ENCODE measurements at places on chromosomes 6 and 20.

DNA sequence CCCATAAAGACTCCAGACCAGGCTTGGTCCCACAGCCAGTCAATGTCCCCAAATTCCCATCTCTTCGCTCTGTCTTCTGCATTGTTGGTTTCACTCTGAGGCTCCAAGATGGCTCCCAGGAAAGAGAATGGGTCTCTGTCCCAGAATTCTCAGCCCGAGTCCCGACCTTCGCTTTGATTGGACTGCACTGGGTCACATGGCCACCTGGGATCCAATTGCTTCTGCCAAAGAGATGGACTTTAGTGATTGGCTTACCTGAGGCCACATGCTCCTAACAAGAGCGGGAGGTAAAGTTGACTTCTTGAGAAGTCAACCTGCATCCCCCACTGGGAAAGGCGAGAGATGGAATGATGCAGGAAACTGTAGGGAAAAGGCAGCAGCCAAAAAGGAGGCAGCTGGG, 104.7 kb upstream of the PMEPA1 start:
- DNase-seq, result no peak

GRCh38 chr20:4794846-4795245, 73.1 kb downstream of the PRND start:
- DNase-seq, result no peak

- no peak for DNase-seq
Observed at GRCh38 chr6:125157725-125158124, 4.2 kb downstream of the TPD52L1 start.

DNA sequence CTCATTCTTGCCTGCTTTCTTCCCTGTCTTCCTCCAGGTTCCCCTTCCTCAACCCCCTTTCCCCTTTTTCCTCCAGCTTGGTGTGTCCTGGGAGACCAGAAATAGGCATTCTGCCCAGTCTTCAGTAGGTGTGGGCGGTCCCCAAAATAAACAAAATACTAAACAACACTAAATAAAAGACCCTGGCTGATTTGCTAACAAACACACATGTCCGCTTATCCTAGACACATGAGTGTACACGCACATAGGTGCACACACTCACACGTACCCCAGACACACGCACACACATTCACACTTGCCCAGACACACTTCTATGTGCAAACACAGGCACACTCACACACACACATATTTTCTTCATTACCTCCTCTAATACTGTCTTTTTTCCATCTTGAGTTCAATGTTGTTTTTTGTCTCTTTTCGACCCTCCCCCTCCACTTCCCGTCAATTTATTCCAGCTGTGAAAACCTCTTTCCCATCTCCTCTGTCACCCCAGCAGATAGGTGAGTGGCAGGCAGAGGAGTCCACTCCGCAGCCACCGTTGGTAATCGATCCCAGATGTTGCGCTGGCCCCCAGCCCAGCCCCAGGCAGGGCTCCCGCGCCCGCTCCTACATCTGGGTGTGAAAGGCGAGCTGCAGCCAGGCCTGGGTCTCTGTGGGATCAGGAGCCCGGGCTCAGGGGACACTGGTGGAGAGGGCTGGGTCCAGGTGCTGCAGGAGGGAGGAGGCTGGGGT, 56.9 kb upstream of the FOXP4 start:
- no peak for DNase-seq

- DNase-seq, result no peak
Observed at GRCh38 chr6:41288030-41288753, 1.7 kb upstream of the TREM1 start.

DNA sequence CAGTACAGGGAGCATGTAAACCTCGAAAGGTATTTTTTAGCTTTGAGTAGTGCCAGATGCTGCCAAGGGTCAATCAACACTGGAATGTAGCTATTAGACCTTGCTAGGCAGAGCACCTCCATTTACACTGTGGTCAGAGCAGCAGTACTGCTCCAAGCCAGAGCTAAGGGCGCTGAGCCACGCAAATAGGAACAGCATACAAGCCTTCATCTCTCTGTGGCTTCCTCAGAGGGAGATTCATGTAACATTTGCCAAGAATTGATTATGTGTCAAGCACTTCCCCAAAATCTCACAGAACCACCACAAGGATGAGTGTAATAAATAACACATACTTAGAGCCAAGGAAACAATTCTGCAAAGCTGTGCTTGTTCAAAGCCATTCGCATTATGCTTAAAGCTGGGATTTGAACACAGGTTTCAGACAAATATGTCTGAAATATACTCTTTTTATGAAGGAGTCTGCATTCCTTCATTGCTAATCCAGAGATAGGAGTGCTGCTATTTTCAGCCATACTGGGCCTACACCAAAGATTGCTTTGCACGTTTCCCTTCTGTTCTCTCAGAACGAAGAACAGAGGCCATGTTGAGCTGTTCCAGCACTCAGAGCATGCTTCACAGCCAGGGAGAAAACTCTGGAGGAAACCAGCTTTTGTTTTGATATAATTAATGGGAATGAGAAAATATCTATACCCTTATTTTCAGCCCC, 97.7 kb downstream of the SLC16A10 start:
- no peak for DNase-seq

DNA sequence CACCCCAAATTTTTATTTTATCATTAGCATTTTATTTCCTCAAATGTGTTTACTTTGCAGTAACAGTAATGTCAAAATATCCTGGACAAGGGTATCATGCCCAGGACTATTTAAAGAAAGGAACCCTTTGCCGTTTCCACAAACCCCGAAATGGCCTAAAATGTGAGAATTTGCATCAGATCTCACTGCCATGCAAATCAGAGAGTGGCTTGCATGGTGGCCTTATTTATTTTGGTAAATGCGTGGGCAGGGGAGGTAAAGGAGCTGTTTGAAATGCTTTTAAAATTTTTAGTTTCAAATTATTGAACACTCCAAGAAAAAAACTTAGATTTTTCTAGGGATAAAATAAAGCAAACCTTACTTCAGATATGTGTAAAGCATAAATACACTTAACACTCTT, 43.8 kb downstream of the ADAT2 start:
- no peak for DNase-seq

DNA sequence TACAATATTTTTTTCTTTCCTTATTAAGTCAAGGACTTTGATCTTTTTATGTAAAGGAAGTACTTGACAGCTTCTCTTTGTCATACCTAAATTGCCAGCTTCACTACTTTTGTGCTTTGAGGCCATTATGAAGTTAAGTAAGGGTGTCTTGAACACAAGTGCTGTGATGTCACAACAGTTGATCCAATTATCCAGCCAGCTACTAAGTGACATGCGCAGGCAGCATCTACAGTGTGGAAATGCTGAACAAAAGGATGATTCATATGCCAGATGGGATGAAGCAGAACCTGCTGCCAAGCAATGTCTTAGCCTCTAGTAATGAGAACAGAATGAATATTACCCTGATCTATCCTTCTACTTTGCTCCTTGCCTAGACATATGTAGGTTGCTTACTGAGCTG, 68.3 kb upstream of the TMEM244 start:
- DNase-seq, result no peak

- DNase-seq, result no peak
Observed at GRCh38 chr6:78844899-78845298, 22.5 kb upstream of the IRAK1BP1 start.

- DNase-seq, result no peak
Observed at GRCh38 chr20:8667306-8667705, 401.6 kb upstream of the PLCB4 start.

DNA sequence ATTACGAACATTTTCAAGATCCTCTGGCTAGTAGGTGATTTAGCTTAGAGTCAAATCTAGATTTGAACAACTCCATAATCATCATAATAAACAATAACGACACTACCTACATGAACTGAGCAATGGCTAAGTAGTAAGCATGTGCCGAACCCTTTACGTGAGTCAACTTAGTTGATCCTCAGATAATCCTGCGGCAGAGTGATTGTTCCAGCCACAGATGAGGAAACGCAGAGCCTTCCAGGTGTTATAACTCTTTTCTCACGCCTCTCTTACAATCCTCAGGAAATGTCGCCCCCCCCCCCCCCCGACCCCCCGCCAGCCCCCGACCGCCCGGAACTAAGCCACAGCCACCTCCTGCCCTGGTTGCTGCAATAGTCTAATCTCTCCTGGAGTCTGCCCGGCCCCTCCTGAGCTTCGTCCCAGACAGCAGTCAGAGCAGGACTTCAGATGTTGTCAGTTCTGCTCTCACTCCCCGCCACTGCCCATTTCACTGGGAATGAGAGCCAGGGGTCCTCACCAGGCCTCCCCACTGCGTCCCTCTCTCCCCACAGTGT, 141.5 kb upstream of the AGPAT4 start:
- DNase-seq, result no peak

GRCh38 chr20:61449057-61449609, 197.1 kb downstream of the CDH4 start:
- DNase-seq, result no peak

- DNase-seq, result no peak
Observed at GRCh38 chr6:159234102-159234553, 64.9 kb downstream of the FNDC1 start.

- DNase-seq, result peak; percentile 14
Observed at GRCh38 chr6:3977875-3978711, 100.8 kb downstream of the FAM217A start.

DNA sequence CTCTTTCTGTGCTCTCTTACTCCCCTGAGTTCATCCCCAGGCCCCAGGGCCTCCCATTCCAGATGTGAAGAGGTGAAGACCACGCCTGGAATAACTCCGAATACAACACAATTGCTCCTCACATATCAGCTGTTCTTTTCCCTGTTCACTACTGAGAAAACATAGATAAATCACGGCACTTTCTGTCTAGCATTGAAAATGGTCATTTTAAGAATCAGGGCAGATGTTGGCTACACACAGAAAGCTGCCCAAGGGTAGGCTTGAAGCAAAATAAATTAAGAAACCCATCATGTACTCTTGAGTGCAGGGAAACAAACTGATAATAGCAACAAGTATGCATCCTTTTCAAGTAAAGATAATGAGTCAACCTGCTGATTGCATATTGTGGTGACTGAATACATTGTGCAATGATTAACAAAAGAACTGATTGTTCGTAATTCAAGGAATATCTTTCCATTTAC, 382.5 kb downstream of the PRKN start:
- DNase-seq, result no peak

DNA sequence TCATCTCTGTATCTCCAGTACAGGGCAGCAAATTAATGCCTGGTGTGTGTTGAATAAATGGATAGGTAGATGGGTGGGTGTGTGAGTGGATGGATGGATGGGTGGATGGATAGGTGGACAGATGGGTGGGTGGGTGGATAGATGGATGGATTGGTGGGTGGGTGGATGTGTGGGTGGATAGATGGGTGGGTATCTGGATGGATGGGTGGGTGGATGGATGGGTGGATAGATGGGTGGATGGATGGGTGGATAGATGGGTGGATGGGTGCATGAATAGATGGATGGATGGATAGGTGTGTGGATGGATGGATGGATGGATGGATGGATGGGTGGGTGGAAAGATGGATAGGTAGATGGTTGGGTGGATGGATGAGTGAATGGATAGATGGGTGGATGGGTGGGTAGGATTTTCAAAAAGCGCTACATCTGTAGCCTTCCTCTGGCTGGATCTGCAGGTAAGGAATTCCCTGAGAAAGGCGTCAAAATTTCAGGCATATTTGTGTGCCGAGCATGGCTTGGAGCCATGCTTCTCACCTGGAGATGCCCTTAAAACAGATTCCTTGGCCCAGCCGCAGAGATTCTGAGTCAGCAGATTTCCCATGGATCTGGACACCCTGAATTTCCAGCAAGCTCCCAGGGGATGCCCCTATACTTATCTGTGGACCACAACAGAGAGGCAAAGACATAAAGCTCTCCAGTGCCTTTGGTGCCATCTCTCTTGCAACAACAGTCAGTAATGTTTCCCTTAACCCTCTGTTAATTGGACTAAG, 177.6 kb downstream of the CDH4 start:
- no peak for DNase-seq

- DNase-seq, result no peak
Observed at GRCh38 chr6:143596866-143597265, 80.9 kb upstream of the PHACTR2 start.

- DNase-seq, result no peak
Observed at GRCh38 chr6:6333501-6333900, 13.0 kb upstream of the F13A1 start.

- no peak for DNase-seq
Observed at GRCh38 chr6:112717401-112717800, 370.3 kb downstream of the RFPL4B start.

- DNase-seq, result no peak
Observed at GRCh38 chr20:51037532-51038115, 14.7 kb upstream of the KCNG1 start.

DNA sequence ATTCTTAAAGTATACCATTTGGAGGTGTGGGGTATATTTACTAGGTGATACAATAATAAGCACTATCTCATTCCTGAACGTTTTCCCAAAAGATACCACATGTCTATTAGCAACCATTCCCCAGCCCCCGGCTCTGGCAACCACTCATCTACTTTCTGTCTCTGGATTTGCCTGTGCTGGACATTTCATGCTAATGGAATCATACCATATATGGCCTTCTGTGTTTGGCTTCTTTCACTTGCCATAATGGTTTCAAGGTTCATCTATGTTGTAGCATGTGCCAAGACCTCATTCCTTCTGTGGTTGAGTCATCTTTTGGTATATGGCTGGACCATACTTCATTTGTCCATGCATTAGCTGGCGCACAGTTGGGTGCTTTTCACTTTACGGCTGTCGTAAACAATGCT, 39.7 kb downstream of the BCAS4 start:
- no peak for DNase-seq

DNA sequence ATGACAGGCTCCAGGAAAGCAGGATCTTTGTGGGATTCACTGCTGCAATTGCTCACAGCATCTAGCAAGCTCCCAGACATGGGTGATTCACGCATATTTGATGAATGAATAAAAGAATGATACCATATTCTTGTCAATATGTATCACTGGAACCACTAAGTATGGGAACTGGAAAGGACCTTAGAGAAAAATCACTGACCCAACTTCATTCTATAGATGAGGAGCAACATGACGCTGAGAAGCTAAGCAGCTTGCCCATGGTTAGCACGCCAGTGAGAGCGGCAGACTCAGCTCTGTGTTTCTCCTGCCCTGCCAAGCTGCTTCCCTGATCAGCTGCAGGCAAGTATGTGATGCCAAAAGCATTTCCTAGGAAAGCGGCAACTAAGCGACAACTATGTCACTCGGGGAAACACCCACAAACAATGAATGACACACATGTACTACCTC, 66.8 kb downstream of the PPP1R3G start:
- no peak for DNase-seq

GRCh38 chr6:97842521-97842920, 559.5 kb upstream of the MMS22L start:
- no peak for DNase-seq

DNA sequence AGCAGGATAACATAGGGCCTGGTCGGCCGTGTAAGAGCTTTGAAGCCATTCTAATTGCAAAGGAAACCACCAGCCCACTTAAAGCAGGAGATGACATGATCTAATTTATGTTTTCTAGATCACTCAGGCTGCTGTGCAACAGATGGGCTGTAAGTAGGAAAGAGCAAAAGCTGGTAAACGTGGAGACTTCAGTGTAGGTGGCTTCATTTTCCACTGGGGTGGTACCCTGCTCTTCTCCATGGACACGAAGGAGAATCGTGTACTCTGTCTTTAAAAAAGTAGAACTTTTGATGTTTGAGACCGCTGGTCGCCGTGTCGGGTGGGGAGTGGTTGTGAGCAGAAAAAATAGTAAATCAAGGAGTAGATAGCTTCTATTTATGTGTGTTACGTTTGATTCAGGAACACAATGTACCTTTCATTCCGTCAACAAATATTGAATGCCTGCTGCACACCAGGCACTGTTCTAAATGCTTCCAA, 6.4 kb downstream of the CASS4 start:
- DNase-seq, result no peak

- no peak for DNase-seq
Observed at GRCh38 chr20:53244711-53245110, 272.6 kb downstream of the TSHZ2 start.

Measured in stimulated activated CD4-positive, alpha-beta T cell treated with anti-CD3 and anti-CD28 coated beads, Interleukin-12 subunit alpha, Interleukin-12 subunit beta, amount 100 ng/mL, for 48 hours (primary cell).